ENCODE measurements at places on chromosomes 3 and 15.

DNA sequence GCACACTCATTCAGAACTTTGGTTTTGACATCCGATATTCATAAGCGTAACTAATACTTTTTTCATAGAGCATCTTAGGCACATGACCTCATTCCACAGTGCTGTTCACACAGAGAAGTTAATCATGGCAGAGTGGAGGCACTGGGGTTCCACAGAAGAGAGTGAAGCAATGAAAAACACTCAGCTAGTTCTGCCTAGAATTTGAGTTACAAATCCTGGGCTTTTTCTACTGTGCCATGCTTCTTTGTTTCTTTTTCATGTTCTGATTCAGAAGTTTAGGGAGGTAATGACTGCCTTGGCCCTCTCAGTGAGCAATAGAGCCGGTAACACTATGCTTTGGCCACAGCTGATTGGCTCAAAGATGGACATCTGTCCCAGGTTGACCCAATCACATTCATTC, 176.1 kb upstream of the MITF start:
- no peak for DNase-seq

DNA sequence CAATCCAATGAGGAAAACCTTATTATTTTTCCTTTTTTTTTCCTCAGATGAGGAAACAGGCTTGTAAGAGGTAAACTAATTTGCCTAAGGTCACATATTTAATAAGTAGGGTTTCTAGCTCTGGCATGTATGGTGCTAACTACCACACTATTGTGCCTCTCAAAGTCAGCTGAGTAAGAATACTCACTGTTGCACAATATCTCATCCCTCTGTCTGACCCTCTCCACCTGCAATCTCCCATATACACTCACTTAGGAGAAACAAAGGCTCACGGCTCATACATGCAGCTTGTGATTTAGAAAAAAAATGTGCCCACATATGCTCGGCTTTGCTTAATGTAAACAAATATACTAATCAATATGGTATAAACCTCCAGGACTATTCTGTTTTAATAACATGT, 10.4 kb upstream of the ARIH1 start:
- no peak for DNase-seq

GRCh38 chr3:76550522-76551201, 489.2 kb upstream of the ROBO2 start:
- DNase-seq = no peak

DNA sequence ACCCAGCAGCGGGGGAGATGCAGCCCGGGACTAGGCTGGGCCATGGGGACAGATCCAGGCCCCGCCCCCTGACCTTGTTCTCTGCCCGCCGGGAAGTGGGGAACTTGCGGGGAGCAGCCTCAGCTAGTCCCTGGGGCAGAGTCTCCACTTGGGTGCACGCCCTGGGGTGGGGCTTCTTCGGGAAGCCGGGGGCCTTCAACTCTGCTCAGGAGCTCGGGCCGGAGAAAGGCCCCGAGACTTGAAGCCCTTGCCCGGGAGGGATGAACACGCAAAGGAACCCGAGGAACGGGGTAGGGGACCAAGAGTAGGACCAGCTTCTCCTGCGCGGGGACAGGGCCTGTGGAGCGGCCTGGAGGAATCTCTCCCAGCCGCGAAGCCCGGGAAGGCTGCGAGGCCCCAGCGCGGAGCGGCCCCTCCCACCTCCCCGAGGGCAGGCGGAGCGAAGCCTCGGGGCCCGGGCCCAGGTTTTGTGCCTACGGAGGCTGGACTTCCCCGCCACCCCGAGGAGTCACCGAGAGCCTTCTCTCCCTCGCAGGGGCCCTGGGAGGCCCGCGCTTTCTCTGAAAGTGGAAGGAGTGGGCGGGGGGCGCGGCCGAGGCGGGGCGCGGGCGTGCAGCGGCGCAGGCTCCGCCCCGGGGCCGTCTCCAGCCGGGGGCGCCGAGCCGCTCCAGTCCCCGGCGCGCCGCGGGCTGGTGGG, at the start of gene ITPKA:
TSS of gene ITPKA (plus strand) at position 670 of the 697 bp plus-strand sequence. CDS start 54 bp downstream, outside the sequence.
- peak; percentile 57 for DNase-seq

- DNase-seq = no peak
Observed at GRCh38 chr3:112424394-112424793, 74.9 kb downstream of the BTLA start.

All from fibroblast of skin of back (primary cell).